Stimulated activated CD8-positive, alpha-beta memory T cell treated with anti-CD3 and anti-CD28 coated beads, Interleukin-4, amount 100 ng/mL, for 1 hour (primary cell): ENCODE measurements at places on chromosomes 1 and 21.

DNA sequence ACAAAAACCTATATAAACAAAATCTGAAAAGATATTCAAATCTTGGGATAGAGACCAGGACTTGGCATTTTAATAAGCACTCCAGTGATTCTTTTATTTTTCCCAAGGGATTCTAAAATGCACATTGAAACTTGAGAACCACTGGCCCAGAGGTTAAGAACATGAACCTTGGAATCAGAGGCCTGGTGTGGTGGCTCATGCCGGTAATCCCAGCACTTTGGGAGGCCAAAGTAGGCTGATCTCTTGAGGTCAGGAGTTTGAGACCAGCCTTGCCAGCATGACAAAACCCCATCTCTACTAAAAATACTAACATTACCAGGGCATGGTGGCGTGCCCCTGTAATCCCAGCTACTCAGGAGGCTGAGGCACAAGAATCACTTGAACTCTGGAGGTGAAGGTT, 12.9 kb upstream of the CEP85 start:
- DNase-seq = no peak

GRCh38 chr1:8419861-8420260, 101.9 kb downstream of the SLC45A1 start:
- no peak for DNase-seq

DNA sequence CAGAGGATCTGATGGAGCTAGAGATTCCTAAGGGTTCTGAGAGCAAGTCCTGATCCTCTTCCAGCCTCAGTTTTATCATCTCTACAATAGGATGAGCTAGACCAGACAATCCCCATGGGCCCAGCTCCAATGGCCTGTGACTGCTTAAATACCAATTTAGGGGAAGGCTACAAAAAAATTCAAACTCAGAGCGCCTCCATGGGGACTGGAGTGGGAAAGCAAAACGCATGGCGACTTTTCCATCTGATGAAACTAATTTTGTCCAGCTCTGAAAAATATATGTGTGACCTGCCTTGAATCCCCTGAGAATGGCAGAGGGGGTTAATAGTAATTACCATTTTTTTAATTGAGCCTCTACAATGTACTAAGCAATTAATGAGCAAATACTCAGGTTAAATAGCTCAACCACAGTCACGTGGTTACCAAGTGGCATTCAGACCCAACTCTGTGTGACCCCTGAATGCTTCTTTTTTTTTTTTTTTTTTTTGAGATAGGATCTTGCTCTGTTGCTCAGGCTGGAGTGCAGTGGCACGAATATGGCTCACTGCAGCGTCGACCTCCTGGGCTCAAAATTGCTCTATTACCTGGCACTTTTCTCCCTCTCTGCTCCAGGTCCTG, 8.4 kb downstream of the EXTL1 start:
- DNase-seq = no peak

DNA sequence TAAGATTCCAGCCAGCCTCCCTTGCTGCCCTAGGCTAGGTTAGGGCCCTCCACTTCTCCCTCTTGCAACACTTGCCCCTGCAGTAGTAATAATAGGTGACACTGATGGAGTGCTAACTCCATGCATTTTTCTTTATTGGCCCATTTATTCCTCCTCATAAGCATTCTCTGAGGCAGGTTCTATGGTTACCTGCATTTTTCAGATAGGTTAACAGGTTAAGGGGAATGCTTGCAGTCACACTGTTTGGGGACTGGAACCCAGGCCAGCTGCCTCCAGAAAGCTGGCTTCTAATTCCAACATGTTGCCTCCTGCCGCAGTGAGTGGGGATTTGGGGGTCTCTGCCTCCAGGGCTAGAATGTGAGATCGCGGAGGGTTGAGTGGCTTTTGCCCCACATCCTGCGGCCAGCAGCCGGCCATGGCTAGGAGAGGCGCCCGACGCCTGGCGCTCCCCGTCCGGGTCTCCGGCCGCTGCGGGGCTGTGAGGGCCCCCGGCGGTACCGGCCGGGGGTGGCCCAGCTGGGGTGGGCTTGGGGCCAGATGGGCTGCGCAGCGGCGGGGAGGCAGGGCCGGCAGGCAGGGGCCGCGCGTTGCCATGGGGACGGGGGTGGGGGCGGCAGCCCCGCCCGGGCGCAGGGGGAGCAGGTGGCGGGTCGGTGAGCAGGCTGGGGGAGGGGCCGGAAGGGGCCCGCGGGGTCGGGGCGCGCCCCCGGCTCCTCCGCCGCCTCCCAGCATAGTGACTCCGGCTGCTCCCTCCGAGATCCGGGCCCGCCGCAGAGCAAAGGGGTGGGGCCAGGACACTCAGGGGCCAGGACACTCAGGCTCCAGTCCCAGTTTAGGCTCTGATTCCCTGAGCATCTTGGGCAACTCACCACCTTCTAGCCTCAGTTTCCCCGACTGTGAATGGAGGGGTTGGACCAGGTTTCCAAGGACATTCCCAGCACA, 68.4 kb upstream of the SSBP3 start:
- DNase-seq = no peak

DNA sequence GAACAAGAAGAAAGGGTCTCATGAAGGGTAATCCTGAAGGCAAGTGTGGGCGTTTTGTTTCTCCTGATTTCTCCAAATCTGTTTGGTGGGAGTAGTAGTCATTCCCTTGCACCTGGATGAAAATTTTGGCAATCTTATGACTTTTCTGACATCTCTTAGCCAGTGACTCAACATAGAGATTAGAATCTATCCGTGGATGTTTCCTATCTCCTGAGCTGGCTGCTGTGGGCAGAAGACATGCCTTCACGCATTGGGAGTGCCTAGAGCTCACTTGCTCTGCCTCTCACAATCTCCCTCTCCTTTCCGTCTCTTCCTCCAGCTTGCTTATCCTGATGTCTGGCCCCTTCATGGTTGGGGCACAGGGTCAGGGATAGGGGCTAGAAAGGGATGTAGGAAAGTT, 174.2 kb upstream of the NFIA start:
- DNase-seq = no peak

DNA sequence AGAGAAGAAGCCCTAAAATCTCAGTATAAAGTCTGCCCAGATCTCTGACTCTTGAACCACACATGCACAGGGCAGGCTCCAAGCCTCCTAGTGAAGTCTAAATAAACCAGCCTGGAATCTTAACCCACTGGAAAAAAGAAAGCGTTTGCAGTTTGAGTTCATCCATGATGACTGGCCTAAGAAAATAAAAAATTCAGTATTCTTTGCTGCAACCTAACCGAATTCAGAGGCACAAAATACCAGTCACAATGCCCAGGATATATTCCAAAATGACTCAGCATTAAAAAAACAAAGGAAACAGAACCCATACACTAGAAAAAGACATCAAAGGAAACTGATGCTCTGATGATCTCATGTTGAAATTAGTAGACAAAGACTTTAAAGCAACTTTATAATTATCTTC, 269.2 kb downstream of the SDCCAG8 start:
- DNase-seq = no peak

GRCh38 chr1:65393928-65394327, 26.5 kb upstream of the LEPR start:
- DNase-seq = no peak

DNA sequence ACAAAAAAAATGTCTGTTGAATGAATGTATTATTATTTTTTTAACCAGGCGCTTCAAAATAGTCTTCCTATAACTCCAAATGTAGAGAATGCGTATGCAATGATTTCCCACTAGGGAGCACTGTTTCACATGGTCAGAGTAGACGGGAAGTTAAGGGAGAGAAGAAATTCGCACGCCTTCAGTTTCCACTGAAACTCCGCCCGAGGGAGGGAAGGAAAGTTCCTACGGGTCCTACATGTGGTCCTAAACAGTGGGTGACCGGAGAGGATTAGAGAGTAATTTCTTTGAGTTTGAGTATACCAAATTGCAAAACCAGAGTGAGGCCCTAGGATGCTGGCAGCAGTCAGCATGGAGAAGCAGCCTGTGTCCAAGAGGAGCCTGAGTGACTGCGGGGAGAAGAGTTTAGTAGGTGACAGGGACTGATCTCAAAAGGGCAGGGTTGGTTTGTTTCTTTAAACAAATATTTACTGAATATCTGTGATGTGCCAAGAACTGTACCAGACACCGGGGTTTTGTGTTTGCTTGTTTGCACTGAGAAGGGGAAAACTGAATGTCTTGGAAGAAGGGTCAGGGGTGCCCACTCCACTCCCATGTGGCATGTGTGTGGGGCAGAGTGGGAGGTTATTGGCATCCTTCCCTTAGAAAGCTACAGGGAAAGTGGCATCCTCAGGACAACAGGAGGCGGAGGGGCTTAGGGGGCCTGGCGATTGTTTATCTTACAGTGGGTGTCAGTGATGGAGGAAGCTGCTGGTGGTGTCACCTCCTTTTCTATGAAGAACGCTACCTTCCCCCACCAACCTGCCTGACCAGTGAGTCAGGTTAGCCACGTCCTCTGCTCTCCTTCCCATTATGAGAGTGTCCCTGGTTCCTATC, 22.8 kb downstream of the RNU5D-1 start:
- DNase-seq = no peak

GRCh38 chr1:211630236-211631081, 45.0 kb downstream of the NEK2 start:
- DNase-seq = no peak

DNA sequence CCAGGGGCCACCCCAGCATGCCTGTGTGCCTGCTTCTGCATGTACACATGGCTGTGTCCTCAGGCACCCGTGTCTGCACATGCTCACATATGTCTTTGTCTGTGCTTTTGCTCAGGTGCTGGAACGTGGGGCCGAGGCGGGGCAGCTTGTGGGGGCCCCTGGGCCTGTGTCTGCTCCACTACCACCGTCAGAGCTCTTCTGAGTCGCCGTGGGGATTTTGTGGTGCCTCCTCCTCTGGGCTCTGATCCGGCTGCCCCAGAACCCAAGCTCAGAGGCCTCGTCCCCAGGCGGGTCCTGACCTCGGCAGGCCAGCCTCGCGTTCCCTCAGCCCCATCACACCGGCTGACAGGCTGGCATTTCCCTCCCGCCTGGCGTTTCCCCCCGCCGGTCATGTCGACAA, 104.6 kb upstream of the ACTRT2 start:
- DNase-seq = no peak

DNA sequence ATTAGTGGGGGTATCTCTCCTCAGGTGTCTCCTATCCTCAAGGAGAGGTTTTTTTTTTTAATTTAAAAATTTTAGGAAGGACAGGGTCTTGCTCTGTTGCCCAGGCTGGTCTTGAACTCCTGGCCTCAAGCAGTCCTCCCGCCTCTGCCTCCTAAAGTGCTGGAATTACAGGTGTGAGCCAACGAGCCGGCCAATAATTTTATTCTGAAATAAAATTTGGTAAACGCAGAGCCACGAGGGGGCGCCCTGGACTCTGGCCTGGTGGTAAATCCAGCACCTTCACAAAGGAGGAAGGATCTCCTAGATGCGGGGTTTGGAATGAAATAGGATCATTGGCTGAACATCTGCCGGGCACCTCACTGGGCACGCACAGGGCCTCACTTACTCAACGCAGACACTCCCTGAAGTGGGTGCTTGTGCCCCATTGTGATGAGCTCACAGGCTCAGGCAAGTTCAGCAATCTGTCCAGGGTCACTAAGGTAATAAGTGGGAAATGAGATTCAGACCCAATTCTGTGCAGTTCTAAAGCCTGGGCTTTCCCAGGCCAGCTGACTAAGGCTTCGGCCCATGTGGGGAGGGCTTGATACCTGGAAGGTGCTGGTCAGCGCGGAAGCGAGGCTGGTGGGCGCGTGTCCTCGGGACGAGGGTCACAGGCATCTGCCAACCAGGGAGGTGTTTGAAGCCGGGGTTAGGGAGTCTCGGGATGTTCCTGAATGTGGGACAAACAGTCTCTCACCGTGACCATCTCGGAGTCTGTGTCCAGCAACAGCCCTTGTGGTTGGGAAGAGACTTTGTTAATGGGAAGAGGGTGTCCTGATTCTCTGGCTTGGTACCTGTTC, 32.7 kb upstream of the ETV3 start:
- DNase-seq = no peak

- DNase-seq = no peak
These were observed 14.3 kb downstream of the PTAFR start for GRCh38 chr1:28162151-28162550.

DNA sequence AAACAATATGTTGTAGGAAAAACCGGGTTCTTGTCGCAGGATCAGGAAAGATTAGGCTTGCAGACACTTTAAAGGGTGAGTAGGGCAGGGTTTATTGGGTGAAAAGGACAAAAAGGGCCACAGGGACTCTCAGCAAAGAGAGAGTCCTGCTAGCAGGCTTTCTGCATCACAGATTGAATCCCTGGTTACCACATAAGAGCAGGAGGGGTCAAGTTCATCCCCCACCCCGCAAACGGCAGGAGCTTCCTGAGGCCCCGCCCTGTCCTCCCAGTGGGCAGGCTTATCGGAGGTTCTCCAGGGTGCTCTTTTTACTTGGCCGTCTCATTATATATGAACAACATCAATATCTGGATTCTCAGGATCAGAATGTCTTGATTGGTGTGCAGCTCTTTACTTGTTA, 47.7 kb downstream of the SYCP1 start:
- no peak for DNase-seq

DNA sequence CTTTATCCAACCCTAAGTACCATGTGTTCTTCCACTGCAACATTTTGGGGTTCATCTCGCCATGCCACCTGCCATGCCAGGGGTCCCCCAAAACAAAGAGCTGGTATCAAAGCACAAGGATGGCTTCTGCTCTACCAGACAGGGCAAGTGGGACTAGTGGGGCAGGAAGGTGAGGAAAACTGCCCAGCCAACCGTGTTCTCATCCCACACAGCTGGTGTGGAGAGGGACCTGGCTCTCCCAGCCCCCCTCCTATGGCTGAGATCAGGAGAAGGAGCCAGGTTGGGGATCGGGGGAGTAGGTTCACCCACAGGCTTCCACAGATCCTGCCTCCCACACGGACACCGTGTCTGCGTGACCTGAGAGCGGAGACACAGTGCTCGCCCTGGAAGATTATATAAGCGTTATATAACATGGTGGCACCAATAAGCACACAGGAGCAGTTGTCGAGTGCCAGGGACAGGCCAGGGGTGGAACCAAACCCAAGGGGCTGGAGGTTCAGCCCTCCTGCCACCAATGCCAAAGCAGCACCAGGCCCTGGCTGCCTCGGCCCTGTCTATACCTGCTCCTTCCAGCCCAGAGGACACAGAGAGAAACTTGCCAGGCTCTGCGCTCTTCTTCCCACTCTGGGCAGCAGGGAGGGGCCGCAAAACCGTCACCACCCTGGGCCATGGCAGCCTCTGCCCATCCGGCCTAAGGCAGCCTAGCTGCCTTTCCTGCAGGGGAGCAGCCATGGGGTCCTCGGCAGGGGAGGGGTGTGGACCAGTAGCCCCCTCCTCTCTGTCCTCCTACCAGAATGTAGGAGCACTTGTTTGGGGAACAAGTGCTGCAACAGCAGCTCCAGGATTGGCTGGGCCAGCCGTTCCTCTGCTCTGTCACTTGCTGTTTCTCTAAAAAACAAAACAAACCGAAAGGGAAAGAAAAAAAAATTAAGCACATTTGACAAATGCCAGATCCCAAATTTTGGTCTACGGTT, 43.5 kb downstream of the CD34 start:
- DNase-seq = no peak

- DNase-seq = no peak
These were observed 49.4 kb upstream of the A3GALT2 start for GRCh38 chr1:33370301-33370700.

DNA sequence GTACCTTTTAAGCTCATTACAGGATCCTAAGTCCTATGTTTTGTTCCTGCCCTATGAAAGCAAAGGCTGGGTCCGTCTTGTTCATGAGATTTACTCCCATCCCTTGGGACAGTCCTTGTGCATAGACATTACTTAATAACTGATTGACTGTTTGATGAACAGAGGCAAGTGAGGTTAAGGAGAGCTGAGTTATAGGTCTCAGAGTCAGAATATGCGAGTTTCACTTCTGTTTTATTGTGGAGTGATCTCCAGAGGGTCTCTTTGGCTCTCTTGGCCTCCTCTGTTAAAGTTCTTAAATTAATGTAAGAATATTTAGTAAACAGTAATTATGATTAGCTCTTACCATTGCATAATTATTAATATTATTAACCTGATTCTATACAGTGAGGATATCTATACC, 52.6 kb downstream of the BRINP2 start:
- no peak for DNase-seq

- DNase-seq = no peak
These were observed 47.6 kb downstream of the PKN2 start for GRCh38 chr1:88731475-88732269.
